ENCODE measurements at places on chromosomes 11 and 22. TPM values are rescaled to one million over a fixed set of nuclear protein-coding genes. Genes with fewer than 3 reads are reported as not detected.

DNA sequence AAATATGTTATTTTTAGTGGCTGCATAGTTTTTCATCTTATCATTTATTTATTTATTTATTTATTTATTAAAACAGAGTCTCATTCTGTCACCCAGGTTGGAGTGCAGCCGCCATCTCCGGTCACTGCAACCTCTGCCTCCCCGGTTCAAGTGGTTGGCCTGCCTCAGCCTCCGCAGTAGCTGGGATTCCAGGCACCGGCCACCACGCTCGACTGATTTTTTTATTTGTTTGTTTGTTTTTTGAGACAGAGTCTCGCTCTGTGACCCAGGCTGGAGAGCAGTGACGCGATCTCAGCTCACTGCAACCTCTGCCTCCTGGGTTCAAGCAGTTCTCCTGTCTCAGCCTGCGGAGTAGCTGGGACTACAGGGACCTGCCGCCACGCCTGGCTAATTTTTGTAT lies 262.9 kb upstream of the DDI1 start:
- peak; percentile 73 for DNase-seq

GRCh38 chr11:19683141-19683805 lies 29.4 kb upstream of the NAV2 start:
- DNase-seq: peak; percentile 87

GRCh38 chr11:134711588-134711987 lies 299.5 kb upstream of the B3GAT1 start:
- DNase-seq: no peak

DNA sequence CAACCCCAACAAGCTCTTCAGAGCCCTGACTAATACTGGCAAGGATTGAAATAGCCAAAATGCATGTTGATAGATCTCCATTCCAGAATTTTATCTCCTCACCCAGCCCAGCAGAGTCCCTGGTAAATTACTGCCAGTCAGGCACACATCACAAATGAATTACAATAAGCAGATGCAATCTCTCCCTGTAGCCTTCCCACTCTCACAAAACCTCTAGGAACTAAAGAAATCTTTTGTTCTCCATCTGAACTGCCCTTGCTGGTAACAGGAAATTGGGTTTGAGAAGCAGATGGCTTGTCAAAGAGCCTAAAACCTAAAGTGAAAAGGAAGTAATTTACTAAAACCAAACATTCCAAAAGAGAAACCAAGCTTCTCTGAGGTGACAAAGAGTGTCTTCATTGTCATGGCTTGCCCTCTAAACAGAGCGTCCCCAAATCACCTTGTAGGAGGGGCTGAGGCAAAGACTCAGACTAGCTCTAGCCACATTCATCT lies 59.5 kb downstream of the FAM168A start:
- no peak for DNase-seq

The RIMBP3C gene
- total RNA-seq: 0.14 TPM

DNA sequence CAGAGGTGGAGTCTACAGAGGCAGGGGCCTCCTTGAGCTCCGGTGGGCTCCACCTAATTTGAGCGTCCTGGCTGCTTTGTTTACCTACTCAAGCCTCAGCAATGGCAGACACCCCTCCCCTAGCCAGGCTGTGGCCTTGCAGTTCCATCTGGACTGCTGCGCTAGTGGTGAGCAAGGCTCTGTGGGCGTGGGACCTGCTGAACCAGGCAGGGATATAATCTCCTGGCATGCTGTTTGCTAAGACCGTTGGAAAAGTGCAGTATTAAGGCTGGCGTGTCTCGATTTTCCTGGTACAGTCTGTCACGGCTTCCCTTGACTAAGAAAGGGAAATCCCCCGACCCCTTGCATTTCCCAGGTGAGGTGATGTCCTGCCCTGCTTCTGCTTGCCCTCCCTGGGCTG lies 77.7 kb downstream of the GDPD4 start:
- DNase-seq: no peak

Measured in posterior vena cava (tissue), 2 donors.